ENCODE measurements at places on chromosomes 16 and 17.

DNA sequence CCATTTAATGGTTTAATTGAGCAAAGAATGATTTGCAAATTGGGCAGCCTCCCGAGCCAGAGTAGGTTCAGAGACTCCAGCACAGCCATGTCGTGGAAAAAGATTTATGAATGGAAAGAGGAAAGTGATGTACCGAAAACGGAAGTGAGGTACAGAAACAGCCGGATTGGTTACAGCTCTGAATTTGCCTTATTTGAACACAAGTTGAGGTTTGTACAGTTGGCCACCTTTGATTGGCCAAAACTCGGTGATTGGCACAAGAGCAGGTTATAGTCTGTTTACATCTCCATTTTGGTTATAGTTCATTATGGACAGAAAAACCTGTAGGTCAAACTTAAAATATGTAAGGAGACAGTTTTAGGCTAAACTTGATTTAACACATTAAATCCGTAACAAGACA is 44.5 kb downstream of the TENT4B start:
- no peak for DNase-seq

DNA sequence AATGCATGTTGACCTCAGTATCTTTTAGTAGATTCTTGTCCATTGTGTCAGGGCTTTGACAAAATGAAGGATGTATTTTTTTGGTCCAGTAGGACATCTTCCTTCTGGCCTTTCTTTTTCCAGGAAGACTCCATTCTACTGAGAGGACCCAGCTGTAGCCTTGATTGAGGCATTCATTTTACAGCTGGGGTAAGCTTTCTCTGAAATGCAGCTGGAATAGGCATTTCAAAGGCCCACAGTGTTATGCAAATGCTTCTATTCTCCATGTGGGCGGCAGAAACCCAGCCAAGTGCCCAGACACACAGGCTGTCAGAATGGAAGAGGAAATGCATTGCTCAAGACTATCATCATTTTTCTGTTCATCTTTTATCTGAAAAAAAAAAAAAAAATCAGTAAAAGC is 629.0 kb upstream of the CDH8 start:
- no peak for DNase-seq

DNA sequence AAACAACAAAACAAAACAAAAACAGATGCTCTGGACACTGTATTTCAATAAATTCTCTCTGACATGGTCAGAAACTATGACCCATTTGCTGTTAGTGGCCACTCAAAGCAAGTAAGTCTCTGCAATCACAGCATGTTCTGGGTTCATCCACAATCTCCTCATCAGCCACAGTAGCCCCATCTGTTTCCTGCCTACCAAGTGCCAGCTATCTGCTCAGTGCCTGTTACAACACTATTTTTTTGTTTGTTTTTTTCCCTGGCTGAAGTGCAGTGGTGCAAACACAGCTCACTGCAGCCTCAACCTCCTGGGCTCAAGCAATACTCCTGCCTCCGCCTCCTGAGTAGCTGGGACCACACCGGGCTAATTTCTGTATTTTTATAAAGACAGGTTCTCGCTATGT is 137.9 kb downstream of the SOX9 start:
- no peak for DNase-seq

DNA sequence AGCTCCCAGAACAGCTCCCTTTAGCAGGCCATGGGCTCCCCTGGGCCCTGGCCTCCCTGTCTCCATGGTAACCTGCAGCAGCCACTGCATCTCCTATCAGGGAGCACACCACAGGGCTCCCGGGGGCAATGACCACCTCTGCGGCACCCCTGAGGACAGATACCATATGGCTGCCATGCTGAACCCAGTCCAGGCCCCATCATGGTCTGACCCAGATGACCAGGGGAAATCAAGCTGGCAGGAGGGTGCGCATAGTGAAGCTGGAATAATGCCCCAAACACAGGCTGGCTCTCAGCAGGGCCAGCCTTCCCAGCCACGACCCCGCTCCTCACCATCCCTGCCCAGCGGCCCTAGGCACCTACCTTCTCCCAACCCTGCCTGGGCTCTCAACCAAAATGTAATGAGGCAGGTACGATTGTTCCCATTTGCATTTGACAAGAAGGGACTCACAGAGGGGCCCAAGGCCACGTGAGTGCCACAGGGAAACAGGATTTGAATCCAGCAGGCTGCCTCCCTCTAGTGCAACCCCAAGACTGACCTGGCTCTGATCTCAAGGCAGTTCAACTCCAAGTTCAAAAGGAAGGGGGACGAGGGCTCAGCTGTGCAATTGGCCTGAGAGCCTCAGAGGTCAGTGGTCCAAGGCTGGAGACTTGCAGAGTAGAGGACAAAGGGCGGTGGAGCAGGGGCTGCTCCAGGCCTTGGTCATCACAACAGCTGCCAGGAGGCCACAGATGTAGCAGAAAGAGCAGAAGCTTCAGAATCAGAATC is 2.4 kb downstream of the RUNDC3A start:
- DNase-seq: no peak

- DNase-seq: no peak
These were observed 296.6 kb upstream of the PMFBP1 start for GRCh38 chr16:72468582-72468981.

DNA sequence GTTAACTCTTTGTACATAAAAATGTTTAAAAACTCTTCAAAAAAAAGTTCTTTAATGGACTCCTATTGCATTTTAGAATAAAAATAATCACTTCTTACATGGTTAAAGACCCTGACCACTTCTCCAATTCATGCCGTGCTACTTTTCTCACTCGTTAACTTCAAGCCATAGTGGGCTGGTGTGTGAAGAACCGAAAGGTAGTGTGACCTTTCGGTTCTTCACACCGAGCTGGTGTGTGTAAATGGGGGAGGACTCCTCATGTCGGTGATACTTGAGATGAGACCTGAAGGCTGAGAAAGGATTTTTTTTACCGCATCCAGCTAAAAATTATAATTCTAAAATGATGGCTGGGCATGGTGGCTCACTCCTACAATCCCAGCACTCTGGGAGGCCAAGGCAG is 22.1 kb downstream of the RFFL start:
- DNase-seq: no peak

GRCh38 chr17:81406117-81406953 is 11.1 kb downstream of the BAHCC1 start:
- no peak for DNase-seq

DNA sequence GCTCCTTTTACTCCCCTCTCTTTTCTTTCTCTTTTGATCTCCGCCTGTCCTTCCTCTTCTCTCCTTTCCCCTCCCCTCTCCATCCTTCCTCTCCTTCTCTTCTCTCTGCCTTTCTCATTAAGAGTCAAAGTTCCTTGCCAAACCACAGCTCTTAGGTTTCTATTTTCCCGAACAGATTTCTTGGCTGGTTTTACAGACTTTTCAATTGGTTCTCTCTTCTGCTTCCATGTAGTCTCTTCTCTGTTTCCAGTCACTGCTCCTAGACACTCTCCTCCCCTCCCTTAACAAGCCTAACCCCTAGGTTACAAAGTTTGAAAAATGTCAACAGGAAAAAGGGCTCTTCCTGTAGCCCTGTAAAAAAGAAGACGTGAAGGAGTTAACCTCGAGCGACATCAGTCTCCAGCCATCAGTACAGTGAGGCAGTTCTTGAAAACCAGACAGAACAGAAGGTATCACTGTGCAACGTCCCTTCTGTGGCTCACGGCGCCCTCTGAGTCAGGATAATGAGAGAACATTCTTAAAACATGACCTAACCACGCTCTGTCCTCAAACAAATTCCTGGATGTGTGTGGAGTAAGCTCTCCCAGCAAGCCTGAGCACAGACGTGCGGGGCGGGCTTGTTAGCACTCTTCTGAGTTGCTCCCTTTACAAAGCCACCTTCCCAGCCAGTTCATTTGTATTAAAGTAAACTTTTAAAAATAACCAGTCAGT is 11.6 kb upstream of the MARCHF10 start:
- no peak for DNase-seq
